ENCODE measurements at places on chromosomes 4 and X. TPM values are rescaled to one million over a fixed set of nuclear protein-coding genes. Genes with fewer than 3 reads are reported as not detected.

DNA sequence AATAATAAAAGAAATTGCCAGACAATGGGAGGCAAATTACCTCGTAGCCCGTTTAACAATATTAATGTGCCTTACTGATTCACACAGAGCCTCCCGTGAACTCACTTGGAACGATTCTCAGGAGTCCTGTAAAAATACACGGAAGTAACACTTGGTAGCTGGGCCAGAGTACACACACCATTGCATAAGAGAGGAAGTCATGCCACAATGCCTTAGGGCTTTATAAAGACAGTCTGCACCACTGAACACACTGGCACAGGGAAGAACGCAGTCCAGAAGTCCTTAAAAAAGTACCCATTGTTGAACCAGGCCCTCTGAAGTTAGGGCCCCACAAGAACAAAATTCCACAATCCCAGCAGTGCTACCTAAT lies 15.1 kb downstream of the SLC2A9 start:
- DNase-seq = no peak

- DNase-seq = no peak
Measured at GRCh38 chr4:47731182-47731581, 106.7 kb downstream of the CORIN start.

DNA sequence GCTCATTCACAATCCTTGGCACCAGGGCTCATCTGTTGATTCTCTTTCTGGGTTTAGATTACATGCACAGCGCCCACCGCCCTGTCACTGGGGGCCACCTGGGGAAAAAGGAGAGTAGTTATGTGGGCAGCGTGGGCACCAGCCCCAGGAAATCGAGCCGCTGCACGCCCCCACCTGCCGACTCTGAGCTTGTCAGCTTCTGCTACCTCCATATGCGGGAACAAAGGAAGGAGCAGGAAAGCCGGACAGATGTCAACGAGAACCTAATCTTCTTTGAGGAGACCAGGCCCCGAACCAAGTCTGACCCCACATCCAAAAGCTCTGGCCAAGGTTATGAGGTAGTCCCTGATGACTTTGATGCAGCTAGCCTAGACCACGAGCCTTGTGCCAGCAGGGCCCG lies 31.0 kb upstream of the PRPS1 start:
- no peak for DNase-seq

DNA sequence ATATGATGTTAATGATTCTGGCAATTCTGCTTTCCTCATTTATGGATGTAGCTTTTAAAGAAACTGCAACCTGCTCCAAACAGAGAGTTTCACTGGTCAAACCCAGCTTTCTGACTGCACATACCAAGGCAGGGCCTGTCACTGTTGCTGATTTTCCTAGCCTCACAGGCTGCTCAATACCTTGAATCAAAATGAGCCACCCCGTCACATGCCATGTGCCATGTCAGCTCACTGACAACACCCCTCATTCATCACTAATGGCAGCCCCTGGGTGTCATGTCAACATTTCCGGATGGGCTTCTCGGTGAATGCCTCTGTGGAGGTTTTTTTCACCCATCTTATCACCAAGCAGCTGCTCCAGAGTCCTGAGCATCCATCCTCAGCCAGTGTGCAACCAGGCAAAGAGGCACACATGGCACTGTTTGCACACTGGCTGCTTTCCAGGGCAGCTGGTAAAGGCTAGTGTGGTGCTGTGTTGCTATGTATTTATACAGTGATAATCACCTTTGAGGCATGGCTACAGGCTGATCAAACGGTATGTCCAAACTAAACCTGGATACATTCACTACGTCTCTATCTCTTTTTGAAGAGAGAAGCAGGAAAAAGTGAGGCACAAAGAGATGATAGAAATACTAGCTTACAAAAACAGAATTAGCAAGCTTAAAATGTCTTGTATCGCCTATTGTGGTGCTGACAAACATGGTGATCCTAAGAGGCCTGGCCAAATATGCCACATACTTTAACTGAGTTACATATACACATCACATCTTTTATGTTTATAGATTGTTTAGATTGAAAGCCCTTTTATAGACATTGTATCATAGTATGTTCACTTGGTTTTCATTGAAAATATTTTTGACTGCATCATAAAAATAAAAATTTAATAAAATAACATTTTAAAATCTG lies 94.6 kb upstream of the INPP4B start:
- no peak for DNase-seq

GRCh38 chrX:130111220-130112154 lies 1.2 kb upstream of the ELF4 start:
- no peak for DNase-seq

DNA sequence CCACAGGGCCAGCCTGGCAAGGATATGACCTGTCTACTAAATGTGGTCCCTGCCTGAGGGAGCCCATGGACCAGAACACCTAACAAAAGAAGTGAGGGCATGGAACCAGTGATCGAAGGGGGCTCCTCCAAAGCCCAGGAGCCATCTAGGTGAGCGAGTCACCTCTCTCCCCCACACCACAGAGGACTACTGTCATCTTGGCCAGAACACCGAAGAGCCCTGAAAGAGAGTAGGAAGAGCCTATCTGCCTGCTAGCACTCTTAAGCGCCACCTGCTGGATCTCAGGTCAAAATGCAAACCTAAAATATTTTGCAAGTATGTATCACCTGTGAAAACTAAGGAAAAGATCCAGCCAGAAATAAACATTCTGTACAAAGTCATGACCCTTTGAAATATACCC lies 137.9 kb upstream of the ZXDB start:
- DNase-seq = no peak

- no peak for DNase-seq
Measured at GRCh38 chrX:110046001-110046400, 43.1 kb downstream of the TMEM164 start.

- DNase-seq = no peak
Measured at GRCh38 chrX:13208281-13208935, 111.4 kb downstream of the ATXN3L start.

DNA sequence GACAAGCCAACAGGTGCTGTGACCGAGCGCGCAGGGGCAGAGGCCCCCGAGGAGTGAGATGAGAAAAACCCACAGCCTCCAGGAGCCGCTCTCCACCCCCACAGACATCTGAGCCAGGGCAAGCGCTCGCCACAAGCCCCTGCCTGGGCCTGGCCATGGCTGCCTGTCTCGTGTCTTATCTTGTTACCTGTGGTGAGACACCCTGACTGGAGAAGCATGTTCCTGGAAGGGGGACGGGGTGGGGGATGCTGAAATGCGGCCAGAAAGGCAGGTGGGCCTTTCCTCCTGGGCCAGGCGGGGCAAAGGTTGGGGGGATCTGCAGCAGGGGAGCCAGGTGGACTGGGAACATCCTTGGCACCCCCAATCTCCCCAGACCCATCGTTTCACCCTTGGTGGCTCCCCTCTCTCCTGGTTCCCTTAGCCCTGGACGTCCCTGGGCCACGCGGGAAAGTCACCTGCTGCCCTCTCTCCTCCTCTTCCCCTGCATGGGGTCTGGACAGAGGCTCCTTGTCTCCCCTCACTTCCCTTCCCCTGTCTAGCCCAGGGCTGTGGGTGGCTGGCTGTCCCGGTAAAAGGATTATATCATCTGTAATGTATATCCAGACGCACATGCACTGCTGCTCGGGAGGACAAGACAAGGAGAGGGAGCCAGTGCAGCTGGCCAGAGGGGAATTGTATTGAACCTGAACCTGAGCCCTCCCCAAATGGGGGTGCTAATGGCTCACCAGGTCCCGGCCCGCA lies 8.4 kb upstream of the DUSP9 start:
- DNase-seq = no peak

DNA sequence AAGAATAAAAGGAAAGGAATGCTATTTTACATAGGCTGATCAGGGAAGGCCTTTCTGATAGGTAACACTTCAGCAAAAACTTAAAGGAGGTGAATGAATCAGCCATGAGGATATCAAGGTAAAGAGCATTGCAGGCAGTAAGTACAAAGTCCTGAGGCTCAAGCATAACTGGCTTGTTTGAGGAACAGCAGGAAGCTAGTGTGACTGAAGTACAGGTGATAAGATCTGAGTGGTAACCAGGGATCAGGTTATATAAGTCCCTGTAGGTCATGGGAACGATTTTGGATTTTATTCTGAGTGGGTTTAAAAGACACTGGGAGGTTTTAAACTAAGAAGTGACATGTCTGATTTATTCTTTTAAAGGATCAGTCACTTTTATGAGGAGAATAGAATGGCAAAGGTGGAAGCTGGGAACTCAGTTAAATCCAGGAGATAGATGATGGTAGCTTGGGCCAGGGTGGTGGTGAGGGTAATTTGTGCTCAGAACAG lies 47.1 kb upstream of the THOC2 start:
- DNase-seq = no peak

DNA sequence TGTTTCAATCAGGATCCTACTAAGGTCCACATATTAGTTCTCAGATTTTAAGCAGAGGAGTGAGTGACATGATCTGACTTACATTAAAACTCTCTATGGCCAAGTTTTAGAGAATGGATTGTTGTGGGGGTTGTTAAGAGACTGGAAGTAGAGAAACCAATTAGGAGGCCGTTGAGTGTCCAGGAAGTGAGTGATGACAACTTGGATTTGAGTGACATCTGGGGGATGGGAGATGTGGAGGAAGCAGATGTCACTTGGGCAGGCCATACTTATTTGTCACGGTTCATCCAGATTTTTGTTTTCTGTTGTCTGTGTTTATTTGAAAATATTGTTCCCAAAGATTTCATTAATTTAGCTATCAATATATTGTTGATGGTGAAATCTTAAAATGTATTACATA lies 28.3 kb downstream of the ADD1 start:
- no peak for DNase-seq

DNA sequence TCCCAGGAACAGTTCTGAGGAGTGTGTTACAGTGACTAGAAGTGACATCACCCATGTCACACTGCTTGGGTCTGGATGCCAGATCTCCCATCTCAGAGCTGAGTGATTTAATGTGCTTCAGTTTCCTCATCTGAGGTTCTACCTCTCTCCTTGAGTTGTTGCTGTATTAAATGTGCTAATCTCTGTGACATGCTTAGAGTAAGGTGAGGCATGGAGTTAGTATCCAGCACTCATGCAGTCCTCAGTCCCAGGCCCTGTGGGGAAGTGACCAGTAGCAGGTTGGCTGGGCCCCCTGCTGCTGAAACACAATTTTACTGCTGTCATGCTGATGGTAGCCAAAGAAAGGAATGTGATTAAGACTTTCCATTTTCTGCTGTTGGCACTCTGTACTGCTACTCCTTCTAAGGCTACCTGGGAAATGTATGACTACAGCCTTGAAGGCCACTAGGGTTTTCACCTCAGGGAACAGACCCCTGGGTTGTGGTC lies 639.6 kb downstream of the MID1IP1 start:
- no peak for DNase-seq

DNA sequence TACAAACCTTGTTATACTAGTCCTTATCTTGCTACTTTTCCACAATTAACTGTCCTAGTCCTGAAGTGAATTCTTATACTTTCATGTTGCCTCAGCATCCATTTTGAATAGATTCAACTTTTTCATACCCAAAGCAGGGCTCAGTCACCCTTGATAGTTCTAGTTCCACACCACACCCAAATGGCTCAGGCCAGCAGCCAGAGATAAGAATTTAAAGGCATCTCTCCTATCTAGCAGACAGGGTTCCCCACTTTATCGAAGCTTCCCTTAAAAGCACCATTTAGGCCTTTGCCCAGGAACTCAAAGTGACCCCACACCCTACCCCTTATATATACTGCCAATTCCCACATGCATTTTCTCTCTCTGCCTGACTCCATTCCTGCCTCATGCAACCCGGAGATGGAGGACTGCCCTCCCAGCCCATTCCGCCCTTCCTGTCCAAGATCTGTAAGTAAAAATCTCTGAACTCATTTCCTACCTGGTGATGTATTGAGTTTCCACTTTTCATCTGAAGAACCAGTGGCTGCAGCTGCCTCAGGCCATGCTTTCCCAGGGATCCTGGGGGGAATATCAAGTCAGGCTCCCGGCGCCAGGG lies 63.7 kb upstream of the TXK start:
- DNase-seq = no peak

GRCh38 chrX:7948483-7948882 lies 21.3 kb upstream of the PNPLA4 start:
- no peak for DNase-seq

- no peak for DNase-seq
Measured at GRCh38 chrX:130418066-130418465, 16.3 kb downstream of the RBMX2 start.

GRCh38 chr4:184460499-184461285 lies 13.7 kb downstream of the IRF2 start:
- DNase-seq = no peak

GRCh38 chr4:107876099-107876498 lies 51.4 kb downstream of the SGMS2 start:
- no peak for DNase-seq

DNA sequence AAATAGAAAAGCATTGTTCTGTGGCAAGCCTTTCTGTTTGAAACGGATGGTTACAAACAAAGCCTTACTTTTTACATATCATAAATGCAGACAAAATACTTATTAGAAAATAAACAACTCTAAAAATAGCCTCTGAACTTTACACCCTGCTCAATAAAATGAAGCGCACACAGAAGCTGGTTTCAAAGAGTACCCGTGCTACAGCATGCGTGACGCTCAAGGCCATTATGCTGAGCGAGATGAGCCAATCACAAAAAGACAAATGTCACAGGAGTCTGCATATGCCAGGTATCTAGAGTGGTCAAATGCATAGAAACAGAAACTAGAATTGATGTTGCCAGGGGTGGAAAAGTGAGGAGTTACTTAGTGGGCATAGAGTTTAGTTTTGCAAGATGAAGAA lies 326.5 kb upstream of the GATB start:
- no peak for DNase-seq

DNA sequence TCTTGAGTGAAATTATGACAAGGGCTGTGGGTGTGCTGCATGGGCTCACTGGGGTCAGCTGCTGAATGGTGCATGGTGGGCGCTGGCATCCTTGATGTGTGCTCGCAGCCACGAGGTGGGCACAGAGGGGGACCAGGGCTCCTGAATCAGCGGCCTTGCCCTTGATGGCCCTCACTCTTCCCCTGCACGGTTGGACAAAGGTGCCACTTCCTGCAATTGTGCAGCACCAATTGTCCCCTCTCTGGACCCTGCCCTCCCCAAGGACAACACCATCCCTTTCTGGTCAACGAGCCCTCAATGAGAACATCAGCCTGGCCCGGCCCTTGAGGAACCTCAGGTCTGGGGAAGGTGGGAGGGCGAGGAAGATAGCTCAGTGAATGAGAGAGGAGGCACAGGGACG lies 16.1 kb downstream of the ABLIM2 start:
- no peak for DNase-seq

DNA sequence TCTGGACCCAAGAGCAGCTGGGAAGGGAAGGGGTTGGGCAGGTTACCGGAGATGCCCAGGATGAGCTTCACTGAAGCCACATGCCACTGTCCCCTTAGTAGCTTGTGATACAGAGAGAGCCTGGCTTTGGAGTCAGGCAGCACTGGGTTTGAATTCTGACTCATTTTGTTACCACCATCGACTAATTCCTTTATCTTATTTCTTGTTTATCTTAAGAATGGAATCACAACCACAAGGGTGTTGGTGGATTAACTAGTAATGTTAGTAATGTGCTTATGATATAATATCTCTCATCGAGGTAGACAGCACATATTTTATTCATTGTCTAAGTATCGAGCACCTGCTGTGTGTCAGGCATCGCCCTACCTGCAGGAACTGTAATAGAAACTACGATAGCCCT lies 17.7 kb upstream of the STX18 start:
- no peak for DNase-seq

Gene NPY1R
- 61.0 TPM for total RNA-seq

Gene PWWP3B
- 2.6 TPM for total RNA-seq

Gene TRO
- 14.8 TPM for total RNA-seq

Data from breast epithelium (tissue), 4 donors.